ENCODE measurements at places on chromosomes 1 and 21.

GRCh38 chr1:156658945-156659574 lies 17.1 kb downstream of the BCAN start:
- DNase-seq, result no peak

GRCh38 chr1:24075946-24076345 lies 36.0 kb downstream of the MYOM3 start:
- no peak for DNase-seq

- no peak for DNase-seq
Measured at GRCh38 chr1:184069675-184070074, 18.1 kb downstream of the TSEN15 start.

DNA sequence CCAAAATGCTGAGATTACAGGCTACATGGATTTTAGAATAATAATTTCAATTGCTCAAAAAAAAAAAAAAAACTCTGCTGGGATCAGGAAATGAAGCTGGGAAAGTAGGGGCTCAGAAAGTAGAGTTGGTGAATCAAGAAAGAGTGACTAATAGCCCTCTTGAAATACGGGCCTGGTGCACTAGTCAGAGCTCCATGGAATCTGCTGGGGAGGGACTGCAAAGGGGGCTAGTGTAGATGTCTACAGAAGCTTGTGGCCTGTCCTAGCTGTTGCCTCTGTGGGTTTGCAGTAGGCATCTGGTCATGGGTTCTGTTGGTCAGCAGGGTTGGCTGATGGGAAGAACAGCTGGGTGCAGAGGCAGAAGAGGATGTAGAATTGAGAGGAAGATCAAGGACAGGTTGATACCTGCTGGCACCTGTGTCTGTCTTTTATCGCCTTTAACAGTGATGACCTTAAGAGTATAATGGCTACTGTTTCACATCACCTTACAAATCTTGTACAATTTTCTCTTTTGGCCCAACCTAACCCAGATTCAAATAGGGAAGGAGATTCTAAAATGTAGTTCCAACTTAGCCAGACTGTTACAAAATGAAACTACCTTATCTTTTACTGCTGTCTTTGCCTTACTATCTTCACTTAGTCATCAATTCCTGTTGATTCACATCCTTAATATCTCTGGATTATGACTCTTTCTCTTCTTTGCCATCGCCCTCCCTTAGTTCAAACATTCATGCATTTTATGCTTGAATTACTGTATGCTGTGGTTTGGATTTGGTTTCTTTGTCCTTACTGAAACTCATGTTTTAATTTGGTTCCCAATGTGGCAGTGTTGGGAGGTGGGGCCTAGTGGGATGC lies 126.2 kb downstream of the GIPC2 start:
- DNase-seq, result no peak

DNA sequence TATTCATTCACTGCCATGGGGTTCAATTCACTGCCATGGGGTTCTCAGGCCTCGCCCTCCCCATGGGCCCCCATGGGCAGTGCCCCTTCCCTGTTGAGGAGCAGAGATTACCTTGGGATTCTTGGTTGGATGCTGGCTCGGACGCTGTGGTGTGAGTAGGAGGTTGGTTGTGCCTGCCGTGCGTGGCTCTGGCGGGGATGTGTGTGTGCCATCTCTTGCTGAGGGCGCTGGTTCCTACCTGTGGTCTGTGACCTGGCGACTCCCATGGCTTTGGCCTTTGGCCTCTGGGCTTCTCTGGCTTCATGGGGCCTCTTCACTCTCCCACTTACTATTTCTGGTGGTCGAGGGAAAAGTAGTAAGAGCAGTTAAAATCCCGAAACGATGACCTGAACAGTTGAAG lies 42.1 kb downstream of the PCNT start:
- no peak for DNase-seq
